ENCODE measurements at places on chromosomes 1 and 21.

DNA sequence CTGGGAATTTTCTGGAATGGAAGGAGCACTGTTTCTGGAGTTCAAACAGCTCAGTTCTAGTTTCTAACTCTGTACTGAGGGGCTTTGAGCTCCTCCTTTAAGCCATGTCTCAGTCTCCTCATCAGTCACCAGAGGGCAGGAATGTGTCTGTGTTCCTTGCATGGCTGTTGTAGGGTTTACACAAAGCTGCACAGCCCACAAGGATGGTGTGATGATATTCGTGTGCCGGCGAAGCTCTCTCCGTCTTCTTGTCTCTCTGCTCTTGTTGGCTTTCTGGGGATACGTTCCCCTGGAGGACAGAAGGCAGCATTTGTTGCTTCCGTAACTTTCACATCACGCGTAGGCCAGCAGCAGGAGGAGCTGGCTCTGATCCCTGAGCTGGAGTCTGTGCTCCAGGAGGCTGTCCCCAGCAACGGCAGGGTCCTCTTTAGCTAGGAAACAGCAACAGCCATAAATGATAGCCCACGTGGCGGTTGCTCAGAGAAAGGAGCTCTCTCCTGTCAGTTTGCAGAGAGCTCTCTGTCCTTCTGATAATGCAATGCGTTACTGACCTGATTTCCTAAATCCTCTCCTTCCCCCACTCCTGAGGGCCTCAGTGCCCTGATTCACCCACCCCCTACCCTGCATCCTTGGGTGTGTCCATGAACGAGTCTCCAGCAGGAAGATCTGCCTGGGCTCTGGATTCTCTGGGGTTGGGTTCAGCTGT lies 189.2 kb upstream of the VAMP3 start:
- DNase-seq = no peak

DNA sequence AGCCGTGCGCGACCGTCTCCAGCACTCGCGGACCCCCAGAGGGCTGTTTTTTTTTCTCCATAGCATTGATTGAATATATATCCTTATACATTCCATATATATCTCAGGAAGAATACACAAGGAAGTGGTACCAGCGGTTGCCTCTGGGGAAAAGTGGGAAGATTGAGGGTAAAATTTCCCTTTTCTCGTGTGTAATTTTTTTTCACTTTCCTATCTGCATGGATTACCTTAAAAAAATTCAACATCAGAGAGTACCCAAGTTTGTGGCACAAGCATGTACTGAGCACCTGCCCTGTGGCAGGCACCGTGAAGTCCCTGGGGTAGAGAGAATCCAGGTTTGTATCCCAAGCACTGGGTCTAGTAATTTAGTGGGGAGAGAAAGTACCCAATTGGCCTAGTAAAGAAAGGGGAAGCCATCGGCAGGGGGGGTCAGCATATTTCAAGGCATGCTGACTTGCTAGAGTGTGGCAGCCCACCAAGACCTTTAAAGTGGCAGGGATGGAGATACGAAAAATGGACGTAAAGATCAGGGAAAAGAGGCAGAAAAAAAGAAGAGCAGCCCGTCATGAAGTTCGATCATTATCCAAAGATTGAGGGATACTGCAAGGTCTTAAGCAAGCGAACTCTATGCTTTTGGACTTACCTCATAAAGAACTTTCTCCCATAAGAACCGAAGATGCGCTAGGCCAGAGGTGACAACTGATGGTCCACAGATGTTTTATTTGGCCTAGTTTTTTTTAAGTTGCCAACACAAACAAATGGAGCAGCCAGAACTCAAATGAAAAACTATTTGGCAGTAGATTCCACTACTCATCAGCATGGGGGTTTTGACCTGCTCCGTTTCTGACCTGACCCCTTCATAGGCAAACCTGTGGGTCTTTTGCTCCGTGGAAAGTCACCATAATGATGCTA lies 1.5 kb upstream of the HMGN1 start:
- no peak for DNase-seq

GRCh38 chr1:68370101-68370915 lies 79.4 kb downstream of the RPE65 start:
- DNase-seq = no peak

- no peak for DNase-seq
Measured at GRCh38 chr1:180581635-180582039, 22.9 kb downstream of the OVAAL start.

- DNase-seq = no peak
Measured at GRCh38 chr1:15158506-15159165, 5.1 kb downstream of the TMEM51 start.

- no peak for DNase-seq
Measured at GRCh38 chr1:241470361-241470760, 49.2 kb downstream of the FH start.

GRCh38 chr21:45875881-45876280 lies 105.7 kb upstream of the COL6A1 start:
- DNase-seq = no peak

DNA sequence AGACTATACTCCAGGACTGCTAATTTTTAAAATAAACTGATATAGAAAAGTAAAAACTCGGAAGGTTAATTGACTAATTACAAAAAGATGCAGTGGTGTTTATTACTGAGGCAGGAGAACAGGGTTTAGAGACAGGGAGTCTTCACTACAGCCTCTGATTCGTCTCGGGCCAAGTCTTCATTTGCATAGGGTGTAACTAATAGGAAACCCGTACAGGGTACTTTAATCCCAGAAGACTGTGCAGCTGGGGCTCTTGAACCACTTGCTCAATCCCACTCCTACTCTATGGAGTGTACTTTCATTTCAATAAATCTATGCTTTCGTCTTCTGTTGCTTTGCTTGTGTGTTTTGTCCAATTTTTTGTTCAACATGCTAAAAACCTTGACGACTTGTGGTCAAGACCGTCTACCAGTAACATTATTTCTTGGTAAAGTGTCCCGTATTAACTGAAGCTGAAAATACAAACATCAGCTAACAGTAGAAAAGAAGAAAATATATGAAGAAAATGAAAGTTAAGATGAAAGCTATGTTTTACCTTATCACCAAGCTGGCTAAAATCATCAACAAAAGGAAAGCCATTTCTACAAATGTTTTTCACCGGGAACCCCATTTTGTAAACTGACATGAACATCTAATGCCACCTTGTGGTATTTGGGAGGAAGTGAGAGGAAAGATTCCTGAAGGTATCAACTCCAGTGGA lies 8.0 kb downstream of the SDHB start:
- DNase-seq = peak; percentile 2
